ENCODE measurements at places on chromosomes 1 and 21.

GRCh38 chr1:95966866-95967265 lies 732.9 kb downstream of the RWDD3 start:
- no peak for DNase-seq

- no peak for DNase-seq
Measured at GRCh38 chr1:200364831-200365230, 45.0 kb downstream of the ZNF281 start.

DNA sequence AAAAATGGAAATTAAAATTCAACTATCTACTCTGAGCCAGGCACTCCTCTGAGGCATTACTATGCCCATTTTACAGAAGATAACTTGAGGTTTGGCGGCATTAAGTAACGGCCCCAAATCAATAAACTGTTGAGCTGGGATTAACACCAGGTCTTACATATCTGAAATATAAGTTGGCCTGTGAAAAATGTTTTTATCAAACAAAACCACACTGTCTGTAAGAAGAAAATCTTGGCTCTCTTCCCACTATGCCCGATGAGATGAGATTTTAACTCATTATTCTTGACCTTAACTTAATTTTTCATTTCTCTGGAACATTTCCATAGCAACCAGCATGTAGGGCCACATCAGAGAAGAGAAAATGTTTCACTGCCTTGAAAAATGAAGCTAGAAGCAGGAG lies 21.8 kb downstream of the RC3H1 start:
- no peak for DNase-seq

DNA sequence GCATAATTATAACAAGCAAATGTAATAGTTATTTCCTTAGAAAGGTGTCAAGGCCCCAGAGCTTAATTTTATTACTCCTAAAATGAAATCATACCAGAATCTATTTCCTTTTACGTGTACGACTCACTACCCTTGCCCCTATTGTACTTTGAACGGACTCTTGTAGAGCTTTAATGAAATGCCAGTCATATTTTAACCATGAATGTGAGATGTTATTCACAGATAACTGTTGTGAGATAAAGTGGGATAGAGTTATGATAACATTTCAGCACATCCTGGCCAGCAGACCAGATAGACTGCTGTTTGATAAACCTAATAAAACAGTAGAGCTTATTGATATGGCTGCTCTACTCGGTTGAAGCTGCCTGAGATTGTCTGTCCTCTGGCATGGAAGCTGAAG lies 500.8 kb upstream of the PBX1 start:
- DNase-seq, result no peak

DNA sequence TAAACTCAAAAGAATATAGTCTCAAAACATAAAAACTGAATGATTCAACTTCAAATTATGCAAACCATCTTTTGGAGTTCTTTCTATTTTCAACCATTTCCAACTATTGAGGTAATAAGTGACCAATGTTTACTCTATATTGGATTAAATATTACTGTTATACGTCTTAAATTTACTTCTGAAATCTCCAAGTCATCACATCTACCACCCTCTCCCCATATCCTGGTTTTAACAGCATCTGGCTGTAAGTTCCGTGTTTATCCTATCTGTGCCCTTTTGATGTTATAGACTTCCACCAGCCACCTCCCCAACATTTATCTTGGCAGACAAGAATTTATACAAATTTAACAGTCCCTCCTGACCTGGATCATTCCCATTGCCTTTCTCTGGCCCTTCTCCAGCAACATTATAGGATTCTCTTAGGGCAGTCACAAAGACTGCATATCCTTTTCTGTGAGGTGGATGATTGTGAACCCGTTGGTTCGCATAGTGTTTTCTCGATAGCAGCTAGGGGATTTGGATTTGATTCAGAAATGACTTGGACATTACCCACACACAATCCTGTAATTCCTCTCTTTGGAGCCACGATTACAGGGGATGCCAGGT lies 313.4 kb upstream of the FMN2 start:
- no peak for DNase-seq

GRCh38 chr1:210233495-210234328 lies 1.1 kb downstream of the SERTAD4 start:
- no peak for DNase-seq

GRCh38 chr1:177631770-177632169 lies 338.1 kb downstream of the SEC16B start:
- DNase-seq, result no peak

GRCh38 chr1:20279509-20279908 lies 11.2 kb upstream of the VWA5B1 start:
- no peak for DNase-seq

DNA sequence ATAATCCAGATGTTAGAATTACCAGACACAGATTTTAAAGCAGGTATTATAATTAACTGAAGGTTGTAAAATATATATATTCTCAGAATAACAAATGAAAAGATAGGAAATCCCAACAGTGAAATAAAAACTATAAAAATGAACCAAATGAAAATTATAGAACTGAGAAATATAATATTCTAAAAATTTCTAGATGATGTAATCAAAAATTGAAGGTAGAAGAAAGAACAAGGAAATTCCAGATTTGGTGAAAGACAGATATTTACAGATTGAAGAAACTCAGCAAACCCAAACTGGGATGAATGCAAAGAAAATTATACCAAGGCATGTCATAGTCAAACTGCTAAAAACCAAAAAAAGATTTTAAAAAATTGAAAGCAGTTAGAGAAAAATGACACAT lies 729.4 kb downstream of the MATN1 start:
- no peak for DNase-seq

DNA sequence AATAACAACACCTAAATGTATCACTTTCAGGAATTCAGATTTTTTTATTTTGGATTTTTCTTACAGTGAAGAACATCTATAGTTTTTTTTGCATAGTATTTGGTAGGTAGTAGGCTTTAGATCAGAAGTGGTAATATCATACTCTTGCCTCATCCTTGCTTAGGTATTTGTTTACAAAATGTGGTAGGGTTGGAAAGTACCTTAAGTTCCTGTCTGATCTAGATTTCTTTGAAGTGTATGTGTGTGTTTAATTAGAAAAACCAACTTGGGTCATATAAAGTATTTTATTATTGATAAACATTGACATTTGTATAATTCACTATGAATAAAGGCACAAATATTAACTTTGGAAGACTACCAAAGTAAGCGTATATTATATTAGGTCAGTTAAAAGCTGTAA lies 85.3 kb upstream of the GPR88 start:
- DNase-seq, result no peak

DNA sequence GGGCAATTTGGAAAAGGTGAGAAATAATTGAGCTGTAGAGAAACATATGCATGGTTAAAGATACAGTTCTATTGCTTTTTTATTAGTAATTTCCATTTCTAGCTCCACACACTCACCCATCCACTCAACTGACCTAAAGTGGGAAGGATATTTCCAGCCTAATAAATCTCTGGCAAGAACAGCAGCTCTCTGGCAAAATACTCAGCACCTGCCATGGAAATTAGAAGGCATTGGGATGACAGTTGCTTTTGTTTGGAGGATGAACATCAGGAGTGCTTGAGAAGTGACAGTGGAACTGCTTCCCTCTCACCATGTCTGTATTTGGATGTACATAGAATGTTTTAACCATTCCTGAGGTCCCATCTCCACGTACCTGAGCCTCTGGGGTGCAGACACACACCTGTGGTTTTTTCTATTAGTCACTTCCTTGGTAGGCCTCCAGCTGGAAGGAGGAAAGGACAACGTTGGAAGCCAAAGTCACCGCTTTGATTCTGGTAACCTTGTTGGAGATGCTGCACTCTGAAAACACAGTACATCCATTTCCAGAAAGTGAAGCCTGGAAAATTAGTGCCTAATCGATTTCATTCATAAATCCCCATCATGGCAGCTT lies 62.3 kb upstream of the RUNX1 start:
- DNase-seq, result no peak

DNA sequence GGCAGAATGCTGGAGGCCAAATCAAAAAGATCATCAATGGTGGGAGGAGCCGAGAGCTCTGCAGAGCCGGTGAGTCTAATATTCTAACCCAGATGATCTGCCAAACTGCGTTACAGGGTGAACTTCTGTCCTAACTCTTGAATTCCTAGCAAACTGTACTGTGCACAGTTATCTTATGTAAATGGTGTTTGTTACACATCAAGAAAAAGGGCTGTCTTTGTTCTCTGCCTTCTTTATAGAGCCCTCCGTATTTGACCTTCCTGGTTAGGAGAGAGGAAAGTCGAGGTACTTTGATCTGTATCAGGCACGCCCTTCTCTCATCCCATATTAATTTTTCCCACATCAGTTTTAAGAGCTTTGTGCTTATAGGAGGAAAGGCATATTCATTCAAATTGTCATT lies 37.6 kb downstream of the MT1HL1 start:
- DNase-seq, result no peak

DNA sequence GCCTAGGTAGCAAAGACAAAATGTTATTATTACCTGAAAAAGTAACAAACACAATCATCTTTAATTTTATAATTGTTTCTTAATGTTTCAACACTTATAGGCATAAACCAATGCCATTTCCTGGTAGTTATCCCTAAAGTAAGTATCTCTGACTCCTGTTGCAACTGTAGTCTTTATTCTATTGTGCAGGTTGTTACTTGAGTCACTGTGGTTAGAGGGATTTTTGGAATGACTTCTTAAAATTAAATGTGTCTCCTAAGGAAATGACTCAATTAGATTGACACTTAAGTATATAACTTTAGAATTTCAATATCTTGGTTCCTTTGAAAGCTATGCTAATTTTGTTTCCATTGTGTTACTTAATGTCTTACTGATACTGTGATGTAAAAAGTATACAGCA lies 143.9 kb downstream of the PHTF1 start:
- peak; percentile 3 for DNase-seq

DNA sequence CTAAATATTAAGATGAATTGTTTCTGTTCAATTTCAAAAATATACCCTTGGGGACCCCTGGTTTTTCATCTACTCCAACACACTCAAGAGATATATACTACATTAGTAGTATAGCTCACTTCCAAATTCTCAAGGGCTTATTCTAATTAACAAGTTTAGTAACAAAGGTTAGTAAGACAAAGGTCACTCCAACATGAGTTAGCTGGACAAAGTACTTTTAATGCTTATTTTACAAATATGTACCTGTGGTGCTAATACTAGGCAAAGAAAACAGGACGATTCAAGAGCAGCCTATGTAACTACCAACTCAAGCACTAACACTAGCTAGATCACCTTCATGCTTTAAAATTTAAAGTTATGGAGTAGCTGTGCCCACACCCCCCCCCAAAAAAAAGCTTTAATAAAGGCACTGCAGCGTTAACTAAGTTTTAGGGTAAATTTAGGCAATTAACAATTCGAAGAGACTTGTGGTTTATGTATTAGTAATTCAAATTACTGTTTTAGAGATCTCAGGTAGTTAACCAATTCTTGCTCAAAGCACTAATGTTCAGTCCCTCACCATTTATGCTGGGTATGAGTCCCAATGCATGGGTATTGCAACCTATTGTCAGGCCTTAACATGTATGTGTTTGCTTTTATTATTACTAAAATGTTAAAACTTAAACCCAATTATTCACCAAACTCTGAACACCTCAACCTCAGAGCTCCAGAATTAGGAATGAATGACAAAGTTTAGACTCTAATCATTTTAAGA lies 14.1 kb downstream of the HNRNPU start:
- DNase-seq, result no peak
